Amygdala (tissue), 56 donors: ENCODE measurements at places on chromosomes 5 and 9.

DNA sequence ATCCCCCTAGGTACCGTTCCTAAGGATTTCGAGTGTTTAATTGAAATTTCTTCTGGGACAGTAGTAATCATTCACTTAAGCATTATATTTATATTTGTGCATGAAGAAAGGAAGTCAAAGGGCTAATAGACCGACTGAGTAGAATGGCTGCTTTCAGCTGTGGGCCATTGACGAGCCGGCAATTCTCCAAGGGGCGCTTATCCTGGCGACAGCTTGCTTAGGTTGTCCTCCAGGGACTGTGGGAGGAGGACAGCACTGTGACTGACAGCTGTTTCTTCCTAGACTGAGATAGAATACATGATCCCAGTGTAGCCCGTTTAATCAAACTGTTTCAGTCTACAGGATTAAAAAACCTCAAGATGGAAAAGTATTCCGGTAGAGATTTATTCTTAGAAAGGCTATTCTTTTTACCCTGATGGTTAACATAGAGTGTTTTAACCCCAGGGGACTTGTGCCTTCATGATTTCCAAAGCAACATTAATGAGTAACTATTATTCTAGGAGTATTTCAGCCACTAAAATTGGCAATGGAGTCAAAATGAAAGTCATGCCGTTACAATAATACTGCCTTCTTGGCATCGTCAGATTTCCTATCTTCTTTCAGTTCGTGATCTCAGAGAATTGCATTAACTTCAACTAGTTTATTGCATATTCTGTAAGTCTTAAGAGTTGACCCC, 943.1 kb upstream of the WWC1 start:
- DNase-seq = no peak

- no peak for DNase-seq
Observed at GRCh38 chr5:105453216-105453807, 1890.7 kb upstream of the NUDT12 start.

DNA sequence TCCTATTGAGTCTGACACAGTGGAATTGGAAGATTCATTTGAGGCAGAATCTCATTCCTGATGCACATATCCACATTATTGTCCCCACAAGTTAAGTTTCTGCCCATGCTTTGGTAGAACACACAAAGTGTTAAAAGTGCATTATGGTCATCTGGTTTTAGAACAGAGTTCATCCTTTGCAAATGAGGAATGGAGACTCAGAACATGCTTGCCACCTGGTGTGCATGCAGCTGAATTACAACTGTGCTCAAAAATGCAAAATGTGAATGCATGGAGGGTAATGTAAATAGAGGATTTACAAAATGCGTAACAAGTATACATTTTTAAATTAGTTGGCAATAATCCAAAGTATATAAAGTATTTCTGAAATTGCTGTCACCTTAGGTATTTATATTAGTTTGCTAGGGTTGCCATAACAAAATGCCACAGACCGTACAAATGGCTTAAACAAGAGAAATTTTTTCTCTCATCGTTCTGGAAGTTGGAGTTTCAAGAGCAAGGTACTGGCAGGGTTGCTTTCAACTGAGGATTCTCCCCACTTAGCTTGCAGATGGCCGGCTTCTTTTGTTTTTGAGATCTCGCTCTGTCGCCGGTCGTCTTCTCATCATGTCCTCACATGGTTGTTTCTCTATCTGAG, 671.1 kb downstream of the TAF11L14 start:
- DNase-seq = no peak

- DNase-seq = no peak
Observed at GRCh38 chr9:20292002-20292401, 330.3 kb downstream of the MLLT3 start.

DNA sequence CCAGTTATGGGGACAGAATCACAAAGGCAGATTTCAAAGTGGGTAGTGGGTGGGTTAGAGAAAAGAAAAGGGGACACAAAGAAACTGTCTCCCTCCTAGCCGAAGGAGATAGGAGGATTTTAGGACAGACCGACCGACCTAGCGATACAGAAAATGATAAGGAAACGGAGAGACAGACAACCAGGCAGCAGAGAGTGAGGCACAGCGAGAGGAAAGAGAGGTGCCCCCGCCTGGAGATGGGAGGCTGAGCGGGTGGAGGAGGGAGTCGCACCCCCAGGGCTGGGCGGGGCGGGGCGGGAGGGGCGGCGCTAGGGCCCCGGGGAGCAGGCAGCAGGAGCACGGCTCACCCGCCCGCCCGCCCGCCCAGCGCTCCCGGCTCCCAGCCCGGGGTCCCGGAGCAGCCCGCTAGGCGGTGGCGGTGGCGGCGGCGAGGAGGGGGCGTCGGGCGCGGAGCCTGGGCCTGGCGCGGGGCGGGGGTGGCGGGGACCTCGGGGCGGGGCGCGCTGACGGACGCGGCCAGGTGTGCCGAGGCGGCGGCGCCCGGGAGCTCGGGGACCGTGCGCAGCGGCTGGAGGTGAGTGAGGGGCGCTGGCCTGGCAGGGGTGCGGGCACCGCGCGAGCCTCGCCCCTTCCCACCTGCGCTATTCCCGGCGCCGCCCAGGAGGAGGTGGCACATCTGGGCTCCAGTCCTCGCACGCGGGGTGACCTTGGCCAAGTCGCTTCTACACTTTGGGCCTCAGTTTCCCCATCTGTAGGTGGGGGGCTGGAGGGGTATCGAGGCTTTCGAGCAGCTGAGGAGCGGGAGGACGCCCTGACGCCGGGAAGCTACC, 15.9 kb upstream of the SYNPO start:
- no peak for DNase-seq

DNA sequence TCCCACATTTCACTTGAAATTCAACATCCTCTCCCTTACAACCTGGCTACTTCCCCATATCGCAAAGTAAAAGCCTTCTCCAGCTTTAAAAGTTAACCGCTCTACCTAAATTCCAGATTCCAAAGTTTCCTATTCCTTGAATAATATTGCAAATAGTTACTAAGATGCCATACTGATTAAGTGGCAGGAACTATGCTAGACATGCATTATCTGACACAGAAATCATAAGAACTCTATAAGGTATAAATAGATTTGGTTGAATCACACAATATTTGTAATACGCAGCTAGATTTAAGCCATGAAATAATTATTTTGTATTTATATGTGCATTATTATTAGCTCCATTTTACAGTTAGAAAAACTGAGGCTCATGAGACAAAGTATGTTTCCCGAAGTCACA, 92.8 kb downstream of the NFIB start:
- DNase-seq = no peak

DNA sequence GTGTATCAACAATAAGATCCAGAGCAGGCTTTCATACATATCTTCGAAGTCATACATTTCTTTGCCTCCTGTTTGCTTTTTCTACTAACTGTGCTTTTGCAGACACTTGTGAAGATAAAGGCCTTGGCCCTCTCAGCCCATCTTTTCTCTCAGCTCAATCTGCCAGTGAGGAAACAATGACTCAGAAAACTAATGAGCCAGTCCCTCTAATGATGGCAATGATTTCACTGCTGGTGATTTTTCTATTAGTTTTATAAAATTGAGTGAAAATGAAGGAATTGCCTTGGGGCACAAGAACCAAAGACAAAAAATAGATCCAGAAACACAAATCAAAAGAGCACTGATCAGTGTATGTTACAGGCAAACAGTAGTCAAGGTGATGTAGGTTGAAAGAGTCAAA, 167.7 kb upstream of the PPP2R2B start:
- DNase-seq = no peak

- DNase-seq = no peak
Observed at GRCh38 chr9:116450378-116451139, 236.5 kb upstream of the TRIM32 start.

DNA sequence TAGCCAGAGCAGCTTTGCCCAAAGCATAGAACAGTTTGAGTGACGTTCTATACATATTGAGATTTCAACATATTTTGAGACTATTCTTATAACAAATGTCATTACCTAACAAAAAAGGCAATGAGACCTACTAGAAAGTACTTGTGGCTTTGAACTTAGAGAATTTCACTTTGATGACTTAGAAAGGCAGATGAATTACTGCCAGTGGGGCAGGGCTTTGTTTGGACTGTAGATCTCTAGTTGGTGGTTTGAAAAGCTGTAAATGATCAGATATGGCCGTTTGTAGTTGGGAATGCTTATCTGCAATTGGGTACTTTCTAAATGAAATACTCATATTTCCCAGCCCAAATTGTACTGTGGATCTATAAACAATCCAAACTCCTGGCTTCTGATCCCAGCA, 28.1 kb downstream of the SOX30 start:
- no peak for DNase-seq

DNA sequence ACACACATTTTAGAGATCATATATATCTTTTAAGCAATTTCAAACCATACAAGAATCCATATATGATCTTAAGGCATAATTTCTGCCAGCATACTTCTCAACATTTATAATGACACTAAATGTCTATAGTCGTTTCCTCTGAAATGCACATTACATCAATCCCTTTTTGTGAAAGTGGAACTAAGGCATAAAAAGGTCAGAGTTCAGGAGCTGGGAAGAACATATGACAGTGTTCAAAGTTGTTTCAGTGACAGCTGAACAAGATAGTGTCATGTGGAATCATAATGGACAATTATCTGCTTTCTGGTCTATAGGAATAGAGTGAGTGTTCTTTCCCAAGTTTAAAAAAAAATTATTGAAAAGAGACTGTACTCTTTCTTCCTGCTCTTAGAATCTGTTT, 2.4 kb upstream of the MOB3B start:
- DNase-seq = no peak

DNA sequence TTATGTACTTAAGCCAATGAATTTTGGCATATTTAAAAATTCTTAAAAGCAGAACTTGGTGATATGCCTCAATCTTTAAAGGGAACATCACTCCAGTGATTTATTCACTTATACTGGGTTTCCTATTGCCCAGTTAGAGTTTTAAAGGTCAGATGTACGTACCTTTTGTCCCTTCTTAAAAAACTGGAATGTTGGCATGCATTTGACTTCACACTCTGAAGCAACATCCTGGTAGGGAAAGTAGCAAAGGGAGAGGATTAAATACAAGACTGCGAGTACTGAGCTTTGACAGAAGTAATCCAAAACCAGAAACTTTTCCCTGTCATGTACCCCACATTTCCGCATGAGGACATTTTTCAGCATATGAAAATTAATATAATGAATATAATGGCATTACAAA, 11.7 kb downstream of the TXN start:
- DNase-seq = no peak

DNA sequence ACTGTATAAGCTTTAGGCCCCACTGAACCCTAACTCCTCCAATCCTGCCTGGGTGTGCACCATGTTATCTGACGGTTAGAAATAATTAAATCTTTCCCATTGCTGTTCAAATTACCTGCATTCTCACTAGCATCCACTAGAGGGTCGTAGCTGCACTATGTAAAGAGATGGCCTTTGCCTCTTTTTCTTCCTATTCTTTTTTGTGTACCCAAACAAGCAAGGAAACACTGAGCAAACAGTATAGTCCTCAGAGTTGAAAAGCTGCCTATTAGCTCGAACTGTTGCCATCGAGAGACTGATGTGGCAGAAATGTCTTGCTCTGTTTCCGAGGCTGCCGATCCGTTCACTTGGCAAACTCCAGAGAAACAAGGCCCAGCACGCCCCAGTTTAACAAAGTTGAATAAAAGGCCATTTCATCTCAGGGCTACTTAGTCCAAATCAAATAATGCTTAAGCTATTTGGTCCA, 163.8 kb upstream of the TRPM3 start:
- peak; percentile 30 for DNase-seq

- DNase-seq = no peak
Observed at GRCh38 chr9:111429175-111429574, 55.0 kb downstream of the ECPAS start.

DNA sequence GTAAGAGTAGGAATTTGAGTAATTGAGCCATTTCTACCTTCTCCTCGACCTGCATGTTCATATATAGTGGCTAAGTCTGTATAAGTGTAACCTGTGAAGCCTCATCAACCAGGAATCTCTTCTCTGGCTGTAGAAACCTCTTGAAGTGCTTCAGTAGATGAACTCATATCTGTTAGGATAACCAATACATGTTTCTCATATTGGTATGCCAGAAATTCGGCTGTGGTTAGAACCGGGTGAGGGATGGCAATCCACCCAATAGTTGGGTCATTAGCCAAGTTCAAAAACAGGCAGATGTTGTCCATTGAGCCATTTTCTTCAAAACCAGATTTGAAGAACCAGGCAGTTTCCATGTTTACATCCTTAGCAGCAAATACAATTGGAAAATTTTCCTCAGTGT, 28.9 kb upstream of the GSN start:
- no peak for DNase-seq

DNA sequence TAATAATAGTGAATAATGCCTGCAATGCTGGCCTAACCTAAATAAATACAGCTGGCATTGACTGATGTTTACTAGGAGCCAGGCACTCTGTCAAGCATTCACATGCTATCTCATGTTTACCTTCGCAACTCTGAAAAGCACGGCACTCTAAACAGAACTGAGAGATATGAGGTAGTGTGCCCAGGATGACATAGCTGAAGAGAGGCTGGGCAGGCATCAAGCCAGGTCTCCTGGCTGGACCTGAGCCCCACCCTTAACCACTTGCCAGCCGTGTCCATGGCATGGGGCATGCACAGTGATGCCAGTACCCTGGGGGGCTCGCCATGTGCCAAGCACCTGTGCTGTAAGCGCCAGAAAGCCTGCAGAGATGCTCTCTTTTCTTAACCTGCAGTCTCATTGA, 119.4 kb upstream of the MVB12B start:
- DNase-seq = no peak

DNA sequence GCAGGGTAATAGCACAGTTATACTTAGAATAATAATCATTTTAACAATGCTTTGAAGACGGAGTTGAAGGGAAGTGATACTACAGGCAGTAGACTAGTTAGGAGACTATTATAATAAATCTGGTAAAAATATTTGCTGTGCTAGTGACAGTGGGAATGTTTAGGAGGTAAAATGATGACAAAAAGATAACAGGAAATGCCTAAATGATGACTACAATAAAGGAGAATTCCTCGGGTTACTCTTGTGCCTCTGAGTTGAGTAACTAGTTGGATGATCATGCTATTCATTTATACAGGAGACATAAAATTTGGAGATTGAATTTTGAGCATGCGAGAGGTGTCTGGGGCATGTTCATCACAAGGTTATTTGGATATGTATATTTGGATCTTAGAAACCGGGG, 32.2 kb upstream of the PAM start:
- DNase-seq = no peak

GRCh38 chr5:81232464-81233079, 550 bp upstream of the CKMT2 start:
- no peak for DNase-seq

GRCh38 chr5:72180925-72181324, 73.7 kb downstream of the MAP1B start:
- DNase-seq = no peak

DNA sequence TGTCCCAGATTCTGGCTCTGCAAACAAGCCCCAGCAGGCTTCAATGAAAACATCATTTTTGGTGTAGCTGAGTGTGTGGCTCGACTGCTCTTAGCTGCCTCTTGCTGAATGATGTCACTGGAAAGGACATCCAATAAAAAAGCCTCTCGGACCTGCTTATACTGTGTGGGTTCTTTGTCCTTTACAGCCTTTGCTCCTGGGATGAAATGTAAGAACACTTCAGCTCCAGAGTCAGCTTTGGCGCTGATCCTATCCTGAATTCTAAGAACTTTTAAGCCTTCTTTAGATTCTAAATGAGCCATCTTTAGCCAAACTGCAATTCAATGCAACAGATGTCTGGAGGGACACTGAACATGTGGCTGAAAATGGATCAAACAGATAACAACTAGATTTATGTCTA, 404.6 kb upstream of the C9orf72 start:
- no peak for DNase-seq
